ENCODE measurements at places on chromosomes 5 and 9. TPM values are rescaled to one million over a fixed set of nuclear protein-coding genes. Genes with fewer than 3 reads are reported as not detected.

TUSC1 gene
- total RNA-seq, result not detected

RNF183 gene
- total RNA-seq, result not detected

DNA sequence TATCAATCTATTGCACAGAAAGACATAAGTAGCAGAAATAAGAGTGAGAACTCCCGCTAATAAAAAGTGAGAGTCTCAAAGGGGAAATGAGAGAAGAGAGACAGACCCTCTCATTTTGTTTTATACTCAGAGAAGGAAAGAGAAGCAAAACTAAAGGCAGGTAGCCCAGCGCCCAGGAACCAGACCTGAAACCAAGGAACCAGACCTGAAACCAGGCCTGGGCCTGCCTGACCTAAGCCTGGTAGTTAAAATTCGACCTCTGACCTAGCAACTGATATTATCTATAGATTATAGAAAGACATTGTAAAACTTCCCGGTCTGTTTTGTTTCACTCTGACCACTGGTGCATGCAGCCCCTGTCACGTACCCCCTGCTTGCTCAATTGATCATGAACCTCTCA, 134.5 kb upstream of the SEMA6A start:
- no peaks in the 10 kb centered on the region for H3K36me3 ChIP-seq
- no peak overlapping the region for H3K4me3 ChIP-seq
- no peak for DNase-seq
- H3K27ac ChIP-seq, result no peak overlapping the region
- H3K4me1 ChIP-seq, result no peaks in the 10 kb centered on the region

- H3K4me1 ChIP-seq, result no peaks in the 10 kb centered on the region
- H3K4me3 ChIP-seq, result no peak overlapping the region
- no peak for DNase-seq
Observed at GRCh38 chr5:173774271-173774761, 113.8 kb upstream of the CPEB4 start.

TEX48 gene
- not detected for total RNA-seq

GRCh38 chr5:134492568-134492967, 32.9 kb upstream of the JADE2 start:
- no peak overlapping the region for H3K27ac ChIP-seq
- no peak for DNase-seq
- no peak overlapping the region for H3K4me3 ChIP-seq
- H3K27me3 ChIP-seq, result no peaks in the 10 kb centered on the region
- no peaks in the 10 kb centered on the region for H3K36me3 ChIP-seq
- no peaks in the 10 kb centered on the region for H3K4me1 ChIP-seq

GRCh38 chr5:62969409-62970120, 390.9 kb downstream of the LRRC70 start:
- DNase-seq, result no peak
- no peaks in the 10 kb centered on the region for H3K36me3 ChIP-seq
- H3K27ac ChIP-seq, result no peak overlapping the region
- H3K27me3 ChIP-seq, result no peaks in the 10 kb centered on the region
- H3K4me1 ChIP-seq, result no peaks in the 10 kb centered on the region
- no peak overlapping the region for H3K4me3 ChIP-seq

- H3K36me3 ChIP-seq, result no peaks in the 10 kb centered on the region
- no peak for DNase-seq
- H3K27ac ChIP-seq, result no peak overlapping the region
- no peaks in the 10 kb centered on the region for H3K27me3 ChIP-seq
Observed at GRCh38 chr5:149205625-149206523, 64.6 kb downstream of the ABLIM3 start.

- no peaks in the 10 kb centered on the region for H3K27me3 ChIP-seq
- H3K27ac ChIP-seq, result no peak overlapping the region
- H3K4me3 ChIP-seq, result no peak overlapping the region
- no peaks in the 10 kb centered on the region for H3K4me1 ChIP-seq
- DNase-seq, result no peak
Observed at GRCh38 chr5:159041444-159042198, 58.1 kb downstream of the EBF1 start.

- no peaks in the 10 kb centered on the region for H3K27me3 ChIP-seq
- H3K4me1 ChIP-seq, result no peaks in the 10 kb centered on the region
- H3K36me3 ChIP-seq, result no peaks in the 10 kb centered on the region
- DNase-seq, result no peak
- no peak overlapping the region for H3K27ac ChIP-seq
Observed at GRCh38 chr5:2381861-2382260, 369.6 kb downstream of the IRX2 start.

GRCh38 chr5:110880413-110880812, 141.6 kb downstream of the SLC25A46 start:
- H3K4me3 ChIP-seq, result no peak overlapping the region
- no peaks in the 10 kb centered on the region for H3K27me3 ChIP-seq

- no peak for DNase-seq
- no peak overlapping the region for H3K27ac ChIP-seq
- no peaks in the 10 kb centered on the region for H3K4me1 ChIP-seq
- H3K36me3 ChIP-seq, result no peaks in the 10 kb centered on the region
Observed at GRCh38 chr5:174895360-174895759, 171.0 kb downstream of the MSX2 start.

DNA sequence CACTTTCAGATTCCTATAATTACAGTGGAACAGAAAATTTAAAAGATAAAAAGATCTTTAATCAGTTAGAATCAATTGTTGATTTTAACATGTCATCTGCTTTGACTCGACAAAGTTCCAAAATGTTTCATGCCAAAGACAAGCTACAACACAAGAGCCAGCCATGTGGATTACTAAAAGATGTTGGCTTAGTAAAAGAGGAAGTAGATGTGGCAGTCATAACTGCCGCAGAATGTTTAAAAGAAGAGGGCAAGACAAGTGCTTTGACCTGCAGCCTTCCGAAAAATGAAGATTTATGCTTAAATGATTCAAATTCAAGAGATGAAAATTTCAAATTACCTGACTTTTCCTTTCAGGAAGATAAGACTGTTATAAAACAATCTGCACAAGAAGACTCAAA, 29.5 kb downstream of the ZFYVE16 start:
- no peak overlapping the region for H3K27ac ChIP-seq
- no peak overlapping the region for H3K4me3 ChIP-seq
- H3K27me3 ChIP-seq, result no peaks in the 10 kb centered on the region
- DNase-seq, result no peak
- H3K4me1 ChIP-seq, result no peaks in the 10 kb centered on the region
- no peaks in the 10 kb centered on the region for H3K36me3 ChIP-seq

DNA sequence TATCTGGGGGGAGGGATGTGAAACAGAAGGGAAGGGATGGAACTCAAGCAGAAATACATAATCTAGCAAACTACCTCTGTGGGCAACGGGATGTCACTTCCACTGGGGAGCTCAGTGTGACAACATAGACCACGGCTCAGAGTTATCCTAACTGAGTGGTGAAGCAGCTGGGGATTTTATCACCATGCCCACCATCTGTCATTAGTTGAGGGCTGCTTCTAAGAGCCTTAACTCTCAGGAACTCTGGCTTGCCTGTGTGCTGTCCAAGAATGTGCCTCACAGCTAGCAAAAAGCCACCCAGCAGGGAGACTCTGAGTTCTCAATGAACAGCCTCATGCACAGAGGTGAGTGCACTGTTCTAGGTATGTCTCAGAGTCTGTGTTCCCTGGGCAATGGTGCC, 90.6 kb upstream of the CXCL14 start:
- no peaks in the 10 kb centered on the region for H3K36me3 ChIP-seq
- H3K4me3 ChIP-seq, result no peak overlapping the region
- DNase-seq, result no peak
- H3K27ac ChIP-seq, result no peak overlapping the region
- no peaks in the 10 kb centered on the region for H3K27me3 ChIP-seq

DNA sequence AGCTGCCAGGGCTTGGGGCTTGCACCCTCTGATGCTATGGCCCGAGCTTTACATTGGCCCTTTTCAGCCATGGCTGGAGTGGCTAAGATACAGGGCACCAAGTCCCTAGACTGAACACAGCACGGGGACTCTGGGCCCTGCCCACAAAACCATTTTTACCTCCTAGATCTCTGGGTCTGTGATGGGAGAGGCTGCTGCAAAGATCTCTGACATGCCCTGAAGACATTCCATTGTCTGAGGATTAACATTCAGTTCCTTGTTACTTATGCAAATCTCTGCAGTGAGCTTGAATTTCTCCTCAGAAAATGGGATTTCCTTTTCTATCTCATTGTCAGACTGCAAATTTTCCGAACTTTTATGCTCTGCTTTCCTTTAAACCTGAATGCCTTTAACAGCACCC, 337.0 kb upstream of the SMC2 start:
- no peak overlapping the region for H3K4me3 ChIP-seq
- no peaks in the 10 kb centered on the region for H3K36me3 ChIP-seq
- no peak overlapping the region for H3K27ac ChIP-seq
- no peak for DNase-seq

GRCh38 chr5:100406640-100407039, 128.5 kb upstream of the FAM174A start:
- no peak overlapping the region for H3K4me3 ChIP-seq
- DNase-seq, result no peak
- no peaks in the 10 kb centered on the region for H3K27me3 ChIP-seq
- H3K36me3 ChIP-seq, result no peaks in the 10 kb centered on the region
- no peaks in the 10 kb centered on the region for H3K4me1 ChIP-seq

LCN6 gene
- not detected for total RNA-seq

DNA sequence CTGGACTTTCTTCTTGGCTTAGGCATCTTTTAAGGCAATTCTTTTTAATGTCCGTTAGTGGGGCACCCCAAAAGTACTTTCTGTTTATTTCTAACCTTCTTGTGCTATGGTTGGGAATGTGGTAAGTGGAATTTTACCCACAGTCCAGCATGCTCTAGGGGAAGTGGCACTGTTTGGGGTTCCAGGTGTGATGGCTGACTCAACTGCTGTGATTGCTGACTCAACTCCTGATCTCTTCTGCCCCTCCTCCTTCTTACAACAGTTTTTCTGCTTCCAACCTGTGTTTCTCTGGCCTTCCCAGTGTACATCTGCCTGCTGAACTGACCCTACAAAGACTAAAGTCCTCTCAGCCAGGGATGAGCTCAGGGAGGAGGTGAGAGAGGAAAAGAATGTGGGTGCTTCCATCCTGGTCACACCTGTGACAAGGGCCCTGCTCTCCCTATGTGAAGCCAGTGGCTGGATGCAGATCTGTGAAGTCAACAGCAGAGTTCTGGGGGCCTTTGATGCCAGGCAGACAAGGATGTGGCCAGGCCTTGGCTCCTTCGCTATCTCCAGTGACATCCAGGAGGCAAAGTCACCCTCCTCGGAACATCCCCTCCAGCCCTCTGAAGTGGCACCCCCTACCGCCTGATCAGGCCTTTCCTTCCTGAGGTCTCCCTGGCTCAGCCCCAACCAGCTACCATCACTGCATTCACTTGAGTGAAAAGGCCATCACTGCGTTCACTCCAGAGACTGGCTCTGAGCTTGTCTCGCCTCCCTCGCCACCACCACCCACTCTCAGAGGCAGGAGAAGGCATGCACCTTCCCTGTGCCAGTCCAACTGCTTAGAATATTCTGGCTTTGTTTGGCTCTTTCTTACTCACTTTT, 72.2 kb downstream of the C5orf15 start:
- no peaks in the 10 kb centered on the region for H3K27me3 ChIP-seq
- H3K27ac ChIP-seq, result no peak overlapping the region
- no peak for DNase-seq
- no peak overlapping the region for H3K4me3 ChIP-seq
- H3K4me1 ChIP-seq, result no peaks in the 10 kb centered on the region
- no peaks in the 10 kb centered on the region for H3K36me3 ChIP-seq

DNA sequence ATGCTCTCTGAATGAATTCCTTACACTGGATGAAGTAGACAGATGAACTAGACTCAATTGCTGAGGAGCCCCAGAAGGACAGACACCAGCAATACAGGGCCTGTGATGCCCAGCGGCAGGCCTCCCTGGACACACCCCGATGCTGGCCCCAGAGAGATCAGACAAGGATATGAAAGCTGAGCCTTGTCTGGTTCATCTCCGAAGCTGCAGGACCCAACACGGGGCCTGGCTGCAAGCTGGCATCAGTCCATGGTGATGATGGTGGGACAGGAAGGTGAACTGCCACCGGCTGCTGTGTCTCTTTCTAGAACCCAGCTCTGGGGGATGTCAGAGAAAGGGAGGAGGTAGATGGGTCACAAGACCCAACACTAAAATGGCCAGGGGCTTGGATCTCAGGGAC, 104.0 kb upstream of the LMX1B start:
- H3K4me1 ChIP-seq, result no peaks in the 10 kb centered on the region
- H3K27ac ChIP-seq, result no peak overlapping the region
- no peak for DNase-seq
- no peaks in the 10 kb centered on the region for H3K36me3 ChIP-seq
- no peak overlapping the region for H3K4me3 ChIP-seq

RGMB gene
- 21.8 TPM for total RNA-seq

IL9 gene
- 0.70 TPM for total RNA-seq

GRCh38 chr9:13480693-13481092, 201.2 kb upstream of the MPDZ start:
- H3K27me3 ChIP-seq, result no peaks in the 10 kb centered on the region
- no peak overlapping the region for H3K4me3 ChIP-seq
- H3K27ac ChIP-seq, result no peak overlapping the region
- DNase-seq, result no peak
- no peaks in the 10 kb centered on the region for H3K36me3 ChIP-seq

- H3K4me3 ChIP-seq, result no peak overlapping the region
- no peak for DNase-seq
- H3K27me3 ChIP-seq, result no peaks in the 10 kb centered on the region
- no peaks in the 10 kb centered on the region for H3K4me1 ChIP-seq
- no peaks in the 10 kb centered on the region for H3K36me3 ChIP-seq
- no peak overlapping the region for H3K27ac ChIP-seq
Observed at GRCh38 chr5:1416856-1417469, 28.3 kb downstream of the SLC6A3 start.

DIAPH1 gene
- total RNA-seq, result 163 TPM

GRCh38 chr9:134028076-134028475, 2.8 kb downstream of the BRD3OS start:
- peaks cover 7% of the 10 kb centered on the region for H3K4me1 ChIP-seq
- no peak overlapping the region for H3K4me3 ChIP-seq
- no peak overlapping the region for H3K27ac ChIP-seq
- no peak for DNase-seq
- H3K27me3 ChIP-seq, result no peaks in the 10 kb centered on the region

- no peaks in the 10 kb centered on the region for H3K27me3 ChIP-seq
- no peak overlapping the region for H3K4me3 ChIP-seq
- H3K27ac ChIP-seq, result no peak overlapping the region
- no peak for DNase-seq
- peaks cover 24% of the 10 kb centered on the region for H3K36me3 ChIP-seq
Observed at GRCh38 chr5:72292411-72292810, 27.6 kb downstream of the MRPS27 start.

CDKN2B gene
- total RNA-seq, result not detected

GRCh38 chr5:72237415-72237814, 82.6 kb downstream of the MRPS27 start:
- DNase-seq, result no peak
- peaks cover 8% of the 10 kb centered on the region for H3K4me1 ChIP-seq
- H3K36me3 ChIP-seq, result no peaks in the 10 kb centered on the region
- H3K27me3 ChIP-seq, result no peaks in the 10 kb centered on the region
- no peak overlapping the region for H3K27ac ChIP-seq
